ENCODE measurements at places on chromosomes 12 and 14.
A peak's percentile ranks its signal among the peaks of the same experiment; 100 is the strongest.

- no peak for DNase-seq
These were observed 45.9 kb downstream of the PPP1R13B start for GRCh38 chr14:103801459-103801858.

- no peak for DNase-seq
These were observed 34.1 kb downstream of the CYP46A1 start for GRCh38 chr14:99718031-99718810.

GRCh38 chr14:95382747-95383146 lies 63.0 kb upstream of the CLMN start:
- no peak for DNase-seq

- DNase-seq: no peak
These were observed 1.1 kb downstream of the SP1 start for GRCh38 chr12:53380794-53381730.

DNA sequence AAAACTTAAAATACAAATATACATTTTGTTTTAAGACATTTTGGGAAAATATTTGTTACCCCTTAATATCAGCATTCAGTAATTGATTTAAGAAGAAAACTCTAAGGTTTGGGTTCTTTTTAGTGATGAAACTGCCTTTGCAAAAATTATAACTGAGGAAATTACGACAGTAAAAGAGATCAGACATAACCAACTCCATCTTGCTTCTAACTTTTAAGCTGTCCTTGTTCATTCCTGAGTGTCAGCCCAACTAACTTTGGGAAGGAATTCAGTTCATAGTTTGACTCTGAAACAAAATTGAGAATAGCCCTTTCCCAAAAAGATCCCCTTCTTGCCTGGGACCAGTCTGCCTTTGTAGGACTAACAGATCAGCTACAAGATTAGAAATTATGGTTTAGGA lies 93.0 kb downstream of the TMTC1 start:
- DNase-seq: no peak

- no peak for DNase-seq
These were observed 718.0 kb downstream of the C12orf50 start for GRCh38 chr12:87311206-87311605.

- no peak for DNase-seq
These were observed 114.4 kb downstream of the ZFP36L1 start for GRCh38 chr14:68678471-68678870.

GRCh38 chr12:116165036-116165425 lies 112.5 kb downstream of the MED13L start:
- DNase-seq: no peak

DNA sequence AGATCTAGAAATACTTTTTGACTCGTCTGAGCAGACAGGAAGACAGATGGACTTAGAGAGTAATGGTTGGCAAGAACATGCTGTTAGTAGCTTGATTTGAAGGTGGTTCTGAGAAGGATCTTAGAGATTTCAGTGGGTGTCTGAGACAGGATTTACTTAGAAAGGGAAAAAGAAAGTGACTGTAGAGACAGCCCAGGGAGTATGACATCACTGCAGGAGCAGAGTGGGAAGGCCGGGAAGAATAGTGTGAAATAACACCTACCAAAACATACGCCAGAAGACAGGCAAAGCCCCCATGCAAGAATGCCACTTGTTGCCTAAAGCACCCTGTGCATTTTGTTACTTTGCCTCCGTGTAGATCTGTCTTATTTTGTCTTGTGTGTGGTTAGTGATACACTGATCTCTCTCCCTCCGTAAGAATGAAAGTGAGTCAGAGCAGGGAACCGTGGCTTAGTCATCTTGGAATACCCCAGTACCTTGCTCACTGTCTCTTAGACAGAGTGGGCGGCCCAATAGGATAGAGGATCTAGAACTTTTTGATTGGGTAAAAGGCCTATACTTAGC lies 161.3 kb upstream of the IFNG-AS1 start:
- peak; percentile 44 for DNase-seq

DNA sequence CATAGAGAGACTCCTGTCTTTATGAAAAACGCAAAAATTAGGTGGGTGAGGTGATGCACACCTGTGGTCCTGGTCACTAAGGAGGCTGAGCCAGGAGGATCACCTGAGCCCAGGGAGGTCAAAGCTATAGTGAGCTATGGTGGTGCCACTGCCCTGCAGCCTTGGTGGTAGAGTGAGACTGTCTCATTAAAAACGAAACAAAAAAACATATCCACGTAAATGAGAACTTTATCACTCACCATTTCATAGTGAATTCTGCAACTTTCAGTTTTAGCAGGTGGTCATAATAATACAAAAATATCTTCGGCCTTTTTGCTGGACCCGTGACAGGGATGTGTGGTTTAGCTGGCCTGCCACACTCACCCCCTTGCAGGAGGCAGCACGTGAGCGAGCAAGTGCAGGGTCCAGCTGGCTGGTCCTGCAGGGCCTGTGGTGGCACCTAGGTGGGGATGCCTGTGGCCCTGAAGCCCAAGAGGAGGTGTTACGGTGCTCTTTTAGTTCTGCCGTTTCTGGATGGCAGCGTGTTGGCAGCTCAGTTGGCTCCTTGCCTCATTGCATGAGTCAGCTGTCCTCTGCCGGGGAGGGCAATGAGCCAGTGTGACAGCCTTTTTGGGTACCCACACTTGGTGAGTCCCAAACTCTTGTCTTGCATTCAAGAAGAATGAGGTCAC lies 1330.7 kb upstream of the TMEM132C start:
- peak; percentile 41 for DNase-seq

DNA sequence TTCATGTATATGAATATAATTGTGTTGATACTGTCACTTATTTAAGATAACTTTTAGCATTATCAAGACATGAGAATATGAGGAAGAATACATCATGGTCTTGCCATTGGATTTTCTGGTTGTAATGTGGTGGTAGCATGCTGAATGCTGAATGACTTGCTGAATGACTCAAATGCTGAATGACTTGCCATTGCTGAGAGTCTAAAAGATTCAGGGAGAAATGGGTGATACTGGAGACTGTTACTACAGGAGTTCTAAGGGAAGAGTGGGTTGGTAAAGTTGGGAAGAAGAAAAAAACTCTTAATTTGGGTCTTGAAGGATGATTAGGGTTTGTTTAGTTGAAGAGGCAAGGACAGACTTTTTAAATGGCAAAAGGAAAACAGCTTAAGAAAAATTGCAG lies 72.1 kb upstream of the MANSC4 start:
- no peak for DNase-seq

DNA sequence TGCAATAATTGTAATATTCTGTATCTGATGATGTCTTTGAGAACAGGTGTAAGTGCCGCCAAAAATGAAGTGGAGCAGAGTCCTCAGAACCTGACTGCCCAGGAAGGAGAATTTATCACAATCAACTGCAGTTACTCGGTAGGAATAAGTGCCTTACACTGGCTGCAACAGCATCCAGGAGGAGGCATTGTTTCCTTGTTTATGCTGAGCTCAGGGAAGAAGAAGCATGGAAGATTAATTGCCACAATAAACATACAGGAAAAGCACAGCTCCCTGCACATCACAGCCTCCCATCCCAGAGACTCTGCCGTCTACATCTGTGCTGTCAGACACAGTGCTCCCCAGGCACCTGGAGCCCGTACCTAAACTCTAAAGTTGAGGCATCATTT lies 268.7 kb downstream of the DAD1 start:
- DNase-seq: no peak

GRCh38 chr14:91154851-91155625 lies 41.2 kb downstream of the DGLUCY start:
- DNase-seq: peak; percentile 63

GRCh38 chr14:23058654-23059504 lies 1.6 kb upstream of the CDH24 start:
- DNase-seq: peak; percentile 19

DNA sequence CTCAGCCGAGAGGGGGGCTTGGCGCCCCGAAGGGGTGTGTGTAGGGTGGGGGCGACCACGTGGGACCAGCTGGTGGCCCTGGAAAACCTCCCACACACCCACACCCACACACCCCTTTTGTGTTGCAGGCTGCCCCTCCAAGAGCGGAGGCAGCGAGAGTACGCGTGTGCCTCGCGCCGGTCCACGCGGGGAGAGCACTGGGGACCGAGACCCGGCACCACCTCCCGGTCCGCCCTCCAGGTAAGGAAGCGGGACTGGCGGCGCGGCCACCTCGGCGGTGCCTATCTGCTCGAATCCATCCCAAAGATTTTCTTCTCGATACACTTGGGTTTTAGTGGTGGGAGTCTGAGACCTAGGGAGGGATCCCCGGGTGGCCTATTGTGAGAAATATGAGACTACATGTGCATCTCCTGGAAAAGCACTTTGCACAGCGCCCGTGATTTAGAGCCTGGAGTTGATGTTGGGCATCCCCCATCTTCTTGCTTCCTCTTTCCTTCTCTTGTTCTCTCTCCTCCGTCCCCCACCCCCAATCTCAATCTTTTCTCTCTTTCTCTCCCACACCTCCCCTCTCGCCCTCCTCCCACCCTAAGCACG lies 393 bp downstream of the SYT1 start:
- no peak for DNase-seq

GRCh38 chr12:13126494-13126893 lies 23.0 kb upstream of the GSG1 start:
- DNase-seq: no peak

DNA sequence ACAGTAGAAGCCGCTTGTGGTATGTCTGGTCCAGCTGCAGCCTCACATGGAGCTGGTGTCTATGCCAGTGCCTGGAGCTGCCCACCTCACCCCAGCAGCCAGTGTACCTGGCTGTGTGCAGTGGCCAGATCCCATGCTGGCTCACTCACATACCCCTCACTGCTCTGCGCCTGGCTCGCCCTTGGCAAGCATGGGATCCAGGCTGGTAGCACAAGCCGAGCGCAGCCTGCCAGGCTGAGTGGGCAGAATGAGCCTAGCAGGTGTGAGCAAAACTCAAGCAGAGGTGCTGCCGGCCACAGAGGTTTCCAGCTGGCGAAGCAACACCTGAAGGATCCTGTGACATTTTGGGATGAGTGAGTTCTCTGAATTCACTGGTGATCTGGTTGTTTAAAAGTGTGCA lies 5.0 kb upstream of the BTBD7 start:
- no peak for DNase-seq
